Thyroid gland (tissue), 4 donors: ENCODE measurements at places on chromosomes 3 and 15. TPM values are rescaled to one million over a fixed set of nuclear protein-coding genes. Genes with fewer than 3 reads are reported as not detected.

GRCh38 chr3:64449026-64449425 lies 223.8 kb upstream of the PRICKLE2 start:
- DNase-seq, result no peak

- DNase-seq, result no peak
Measured at GRCh38 chr15:91678003-91678402, 175.5 kb upstream of the SLCO3A1 start.

DNA sequence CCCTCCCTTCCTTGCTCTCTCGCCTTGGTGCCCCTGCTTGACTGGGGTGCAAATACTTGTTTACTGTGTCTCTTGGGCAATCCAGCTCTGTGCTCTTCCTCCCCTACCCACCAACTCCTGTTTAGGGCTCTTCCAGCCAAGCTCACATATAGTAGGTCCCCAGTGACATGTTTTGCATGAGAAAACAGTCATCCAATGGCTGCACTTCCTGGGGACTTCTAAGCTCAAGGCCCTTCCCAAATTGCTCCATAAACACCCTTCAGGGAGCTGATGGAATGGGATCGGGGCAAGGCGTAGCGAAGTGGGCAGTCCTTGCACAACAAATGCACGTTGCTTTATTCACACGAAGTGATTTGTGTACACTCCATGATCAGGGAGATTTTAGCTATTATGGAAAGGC lies 9.4 kb upstream of the COPG1 start:
- DNase-seq, result no peak

DNA sequence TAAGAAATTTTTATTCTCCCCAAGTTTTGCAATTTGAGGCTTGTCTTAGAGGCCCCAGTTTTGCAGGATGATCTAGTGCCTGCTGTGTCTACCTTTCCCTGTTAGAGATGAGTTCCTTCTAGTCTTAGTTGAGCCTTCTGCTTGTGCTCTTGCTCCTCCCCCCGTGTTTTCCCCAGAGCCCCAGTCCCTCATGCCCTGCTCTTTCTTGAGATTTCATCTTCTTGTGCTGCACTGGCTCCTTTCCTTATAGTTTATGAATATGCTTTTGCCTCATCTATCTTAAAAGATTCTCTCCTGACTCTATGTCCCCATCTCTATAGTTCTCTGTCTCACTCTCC lies 4.7 kb downstream of the GAP43 start:
- DNase-seq, result no peak

DNA sequence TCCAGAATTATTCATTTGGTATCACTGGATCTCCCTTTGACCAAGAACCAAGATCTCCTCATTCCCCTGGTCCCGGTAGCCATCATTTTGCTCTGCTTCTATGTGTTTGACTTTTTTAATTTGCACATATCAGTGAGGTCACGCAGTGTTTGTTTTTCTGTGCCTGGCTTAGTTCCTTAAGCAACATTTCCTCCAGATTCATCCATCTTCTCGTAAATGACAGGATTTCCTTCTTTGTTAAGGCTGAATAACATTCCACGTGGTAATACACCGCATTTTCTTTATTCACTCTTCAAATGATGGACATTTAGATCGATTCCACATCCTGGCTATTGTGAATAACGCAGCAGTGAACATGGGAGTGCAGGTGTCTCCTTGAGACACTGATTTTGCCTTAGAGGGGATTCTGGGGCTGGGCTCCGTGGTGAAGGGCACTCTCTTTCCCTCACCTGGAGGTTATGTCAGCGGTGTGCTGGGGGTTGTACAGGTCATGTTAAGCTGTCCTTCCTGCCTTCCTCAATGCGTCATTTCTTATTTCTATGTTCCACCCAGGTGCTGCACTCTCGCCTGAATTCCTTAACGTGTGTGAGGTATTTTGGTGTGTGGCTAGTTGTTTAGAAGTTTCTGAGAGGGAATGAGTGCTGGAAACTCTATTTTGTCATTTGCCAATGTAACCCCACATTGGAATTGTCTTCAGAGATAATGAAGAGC lies 212.2 kb downstream of the LPP start:
- DNase-seq, result no peak

NR2E3 gene
- total RNA-seq, result 1.0 TPM

- DNase-seq, result no peak
Measured at GRCh38 chr3:173463250-173463649, 65.7 kb downstream of the NLGN1 start.

DNA sequence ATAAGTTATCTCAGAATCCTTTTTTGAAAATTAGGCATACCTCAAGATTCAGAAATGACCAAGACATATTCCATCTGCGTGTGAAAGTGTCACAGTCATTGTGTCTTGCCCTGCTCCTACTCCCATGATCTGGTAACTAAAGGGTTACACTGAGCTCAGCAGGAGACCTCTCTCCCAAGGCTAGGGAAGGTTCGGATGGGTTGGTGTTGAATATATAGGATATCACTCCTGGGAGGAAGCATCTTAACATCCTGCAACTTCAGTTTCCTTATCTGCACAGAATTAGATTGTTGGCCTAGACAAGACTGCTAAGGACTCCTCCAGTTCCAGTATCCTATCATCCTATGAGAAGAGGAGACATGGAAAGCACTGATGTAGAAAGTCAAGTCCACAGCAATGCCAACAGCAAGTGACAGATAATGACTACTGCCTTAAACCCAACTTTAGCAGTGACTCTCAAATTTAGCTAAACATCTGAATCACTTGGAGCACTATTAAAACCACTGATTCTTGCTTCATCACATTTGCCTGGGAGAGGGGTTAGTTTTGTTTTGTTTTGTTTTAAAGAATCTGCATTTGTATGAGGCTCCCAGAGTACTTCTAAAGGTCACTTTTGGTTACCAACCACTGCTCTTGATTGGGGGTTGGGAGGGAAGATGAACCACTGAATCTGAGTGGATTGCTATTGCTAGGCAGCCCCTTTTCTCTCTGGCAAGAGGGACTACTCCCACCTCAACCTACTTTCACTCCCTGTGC lies 9.7 kb downstream of the ADAMTS9 start:
- DNase-seq, result no peak

DNA sequence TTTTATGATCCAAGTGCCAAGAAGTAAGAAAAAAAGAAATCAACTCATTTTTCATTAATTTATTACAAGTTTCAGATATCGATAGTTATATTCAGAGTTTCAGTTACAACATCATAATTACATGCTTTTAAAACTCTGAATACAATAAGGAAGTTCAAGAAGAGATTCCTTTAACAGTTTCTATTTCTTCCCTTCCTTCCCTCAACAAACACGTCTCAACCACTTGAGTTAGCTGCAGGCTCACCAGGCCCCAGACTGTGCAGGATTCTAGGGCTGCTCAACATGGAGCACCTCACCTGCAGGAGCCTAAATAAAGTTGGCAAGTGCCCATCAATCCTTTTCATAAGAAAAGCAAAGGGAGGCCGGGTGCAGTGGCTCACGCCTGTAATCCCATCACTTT lies 79.2 kb upstream of the FNDC3B start:
- DNase-seq, result no peak

GABRR3 gene
- total RNA-seq, result not detected

ATP13A4 gene
- 252 TPM for total RNA-seq

C15orf61 gene
- 14.9 TPM for total RNA-seq

GRCh38 chr3:162171970-162172369 lies 675.4 kb downstream of the OTOL1 start:
- DNase-seq, result no peak

DNA sequence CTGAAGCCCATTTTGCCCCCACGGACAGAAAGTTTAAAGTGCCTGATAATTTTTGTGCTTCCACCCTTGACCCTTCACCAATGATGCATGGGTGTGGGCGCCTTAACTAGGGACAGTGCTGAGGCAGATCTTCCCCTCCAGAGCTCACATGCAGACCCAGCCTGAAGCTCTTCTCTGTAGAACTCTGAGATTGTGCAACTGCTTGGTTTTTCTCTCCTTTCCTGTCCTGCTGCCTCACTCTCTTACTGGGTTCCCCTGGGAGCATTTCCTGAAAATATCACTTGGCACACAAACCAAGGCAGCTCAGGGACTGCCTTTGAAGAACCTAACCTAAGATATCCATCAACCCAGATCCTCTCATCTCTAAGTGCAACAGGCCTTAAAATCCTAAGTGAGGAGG lies 220.3 kb upstream of the STT3B start:
- DNase-seq, result no peak

- peak; percentile 54 for DNase-seq
Measured at GRCh38 chr3:140276703-140277102, 341.7 kb downstream of the CLSTN2 start.

- no peak for DNase-seq
Measured at GRCh38 chr3:163863146-163863545, 1215.2 kb downstream of the SI start.

GRCh38 chr3:159805411-159805772 lies 183.2 kb upstream of the IL12A start:
- no peak for DNase-seq

PPIP5K1 gene
- total RNA-seq, result 40.8 TPM

DNA sequence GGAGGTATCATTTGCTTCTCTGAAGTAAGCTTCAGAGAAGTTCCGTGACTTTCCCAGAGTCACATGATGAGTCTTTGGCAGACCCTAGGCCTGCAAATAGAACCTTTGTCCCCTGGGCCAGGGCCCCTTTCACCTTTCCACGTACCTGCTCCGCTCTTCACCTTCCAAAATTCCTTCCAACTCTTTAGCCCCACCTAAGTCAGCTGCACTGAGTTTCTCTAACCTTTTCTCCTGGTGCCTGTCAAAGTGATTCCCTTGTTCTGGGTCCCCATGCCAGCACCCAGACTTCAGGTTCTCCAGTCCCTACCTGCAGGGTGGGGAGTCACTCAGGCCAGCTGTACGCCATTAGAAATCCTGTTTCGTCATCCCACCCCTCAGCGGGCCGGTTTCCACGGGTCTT lies 12.8 kb downstream of the LYZL4 start:
- DNase-seq, result no peak

DNA sequence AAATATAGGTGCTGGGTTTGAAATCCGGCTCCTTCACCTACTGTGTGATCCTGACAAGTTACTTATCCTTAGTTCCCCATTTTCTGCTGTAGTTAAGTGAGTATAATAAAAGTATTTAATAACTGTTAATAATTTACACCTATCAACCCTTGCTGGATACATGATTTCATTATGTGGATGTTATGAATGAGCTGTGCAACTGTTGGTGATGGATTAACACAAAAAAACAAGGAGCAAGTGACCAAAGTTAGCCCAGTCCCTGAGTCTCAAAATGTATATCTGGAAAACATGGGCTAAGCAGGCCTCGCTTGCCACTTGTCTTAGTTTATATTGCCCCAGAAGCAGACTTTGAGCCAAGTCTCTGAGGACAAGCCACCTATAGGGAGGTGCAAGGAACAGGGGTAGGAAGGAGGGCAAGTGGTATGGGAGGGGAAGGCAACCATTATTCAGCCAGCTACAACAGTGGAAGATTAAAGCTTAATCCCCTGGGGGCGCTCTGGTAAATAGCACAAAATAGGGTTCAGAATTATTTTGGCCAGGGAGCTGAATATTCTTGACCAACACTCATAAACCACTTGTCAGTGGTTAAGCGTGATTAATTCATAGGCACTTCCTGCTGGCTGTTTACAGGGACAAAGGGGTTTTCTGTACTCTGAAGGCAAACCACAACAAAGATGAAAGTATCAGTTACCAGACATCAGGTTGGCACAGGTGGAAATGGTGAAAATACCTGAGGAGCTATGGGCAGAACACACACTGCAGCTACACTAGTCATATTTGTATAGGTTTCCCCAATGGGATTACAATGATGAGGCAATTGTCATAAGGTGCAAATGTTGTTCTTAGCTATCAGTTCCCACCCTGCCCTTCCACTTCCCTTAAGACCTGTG lies 76.2 kb downstream of the TRIM42 start:
- no peak for DNase-seq

- no peak for DNase-seq
Measured at GRCh38 chr3:78799681-78800080, 968.1 kb downstream of the ROBO1 start.

DNA sequence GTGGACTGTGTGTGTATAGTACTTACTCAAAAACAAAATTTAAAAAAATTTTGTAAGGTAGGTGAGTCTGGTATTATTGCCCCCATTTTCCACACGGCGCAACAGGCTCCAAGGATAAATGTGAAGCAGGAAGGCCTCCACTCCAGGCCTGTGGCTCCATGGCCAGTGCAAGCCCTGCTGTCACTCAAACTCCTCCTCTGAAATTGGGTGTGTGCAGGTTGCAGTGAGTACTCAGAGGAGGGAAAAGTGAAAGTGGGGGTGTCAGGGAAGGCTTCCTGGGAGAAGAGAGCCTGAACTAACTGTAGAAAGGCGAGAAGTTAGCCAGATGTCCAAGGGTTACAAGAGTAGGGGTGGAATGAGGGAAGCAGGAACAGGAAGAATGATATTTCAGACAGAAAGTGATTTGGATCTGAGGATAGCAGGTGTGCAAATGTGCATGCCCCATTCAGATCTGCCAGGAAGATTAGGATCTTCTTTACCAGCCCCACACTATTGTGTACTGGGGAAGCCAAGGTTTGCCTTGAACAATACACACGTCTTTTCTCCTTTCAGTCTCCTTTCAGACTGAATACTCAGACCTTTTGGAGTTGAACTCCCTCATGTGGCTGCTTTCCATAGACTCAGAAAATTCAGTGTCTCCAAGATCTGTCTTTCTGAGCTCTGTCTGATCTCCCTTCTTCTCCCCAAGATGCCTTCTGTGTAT lies 48.7 kb upstream of the RYK start:
- DNase-seq, result no peak

C3orf49 gene
- total RNA-seq, result not detected

DNA sequence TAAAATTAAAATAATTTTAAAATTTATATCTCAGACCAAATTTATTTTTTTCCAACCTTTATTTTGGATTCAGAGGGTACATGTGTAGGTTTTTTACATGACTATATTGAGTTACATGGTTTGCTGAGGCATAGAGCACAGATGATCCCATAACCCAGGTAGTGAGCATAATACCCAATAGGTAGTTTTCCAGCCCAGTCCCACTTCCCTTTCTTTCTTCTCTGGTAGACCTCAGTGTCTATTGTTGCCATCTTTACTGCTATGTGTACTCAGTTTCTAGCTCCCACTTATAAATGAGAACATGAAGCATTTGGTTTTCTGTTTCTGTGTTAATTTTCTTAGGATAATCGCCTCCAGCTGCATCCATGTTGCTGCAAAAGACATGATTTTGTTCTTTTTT lies 338.1 kb downstream of the EFHB start:
- no peak for DNase-seq

MED12L gene
- total RNA-seq, result 1.7 TPM

- no peak for DNase-seq
Measured at GRCh38 chr15:70714565-70714964, 48.8 kb downstream of the UACA start.

EIF3J gene
- total RNA-seq, result 38.5 TPM

DNA sequence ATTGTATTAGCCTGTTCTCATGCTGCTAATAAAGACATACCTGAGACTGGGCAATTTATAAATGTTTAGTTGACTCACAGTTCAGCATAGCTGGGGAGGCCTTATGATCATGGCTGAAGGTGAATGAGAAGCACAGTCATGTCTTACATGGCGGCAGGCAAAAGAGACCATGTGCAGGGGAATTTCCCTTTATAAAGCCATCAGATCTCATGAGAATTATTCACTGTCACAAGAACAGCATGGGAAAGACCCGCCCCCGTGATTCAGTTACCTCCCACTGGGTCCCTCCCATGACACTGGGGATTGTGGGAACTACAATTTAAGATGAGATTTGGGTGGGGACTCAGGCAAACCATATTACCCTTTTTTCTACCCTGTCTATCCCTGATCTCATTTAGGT lies 51.5 kb upstream of the MYZAP start:
- DNase-seq, result no peak

SLC38A3 gene
- total RNA-seq, result 4.1 TPM
